ENCODE measurements at places on chromosomes 5 and 9.

- no peak for DNase-seq
These were observed 4.5 kb upstream of the EIF4EBP3 start for GRCh38 chr5:140542972-140543371.

- DNase-seq = no peak
These were observed 130.3 kb downstream of the PAX5 start for GRCh38 chr9:36903541-36904435.

DNA sequence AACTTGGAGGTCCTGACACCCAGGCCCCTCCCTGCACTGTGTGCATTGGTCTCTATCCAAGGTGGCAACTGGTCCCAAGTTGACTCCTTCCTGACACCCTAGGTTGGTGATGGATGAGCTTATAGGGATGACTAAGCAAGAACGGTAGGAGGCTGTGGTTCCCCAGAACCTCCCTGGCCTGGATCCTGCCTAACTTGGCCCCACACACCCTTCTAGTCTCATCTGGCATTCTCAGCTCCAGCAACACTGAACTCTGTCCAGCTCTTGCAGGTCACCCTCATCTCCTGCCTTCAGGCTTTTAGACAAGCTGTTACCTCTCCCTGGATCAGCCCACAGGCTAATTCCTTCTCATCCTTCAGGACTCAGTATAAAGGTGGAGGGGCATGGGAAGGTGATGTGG is 16.5 kb downstream of the AQP3 start:
- DNase-seq = no peak

GRCh38 chr9:96135753-96136290 is 166.2 kb downstream of the HSD17B3 start:
- no peak for DNase-seq

GRCh38 chr5:57338068-57338867 is 144.3 kb downstream of the ACTBL2 start:
- DNase-seq = no peak

DNA sequence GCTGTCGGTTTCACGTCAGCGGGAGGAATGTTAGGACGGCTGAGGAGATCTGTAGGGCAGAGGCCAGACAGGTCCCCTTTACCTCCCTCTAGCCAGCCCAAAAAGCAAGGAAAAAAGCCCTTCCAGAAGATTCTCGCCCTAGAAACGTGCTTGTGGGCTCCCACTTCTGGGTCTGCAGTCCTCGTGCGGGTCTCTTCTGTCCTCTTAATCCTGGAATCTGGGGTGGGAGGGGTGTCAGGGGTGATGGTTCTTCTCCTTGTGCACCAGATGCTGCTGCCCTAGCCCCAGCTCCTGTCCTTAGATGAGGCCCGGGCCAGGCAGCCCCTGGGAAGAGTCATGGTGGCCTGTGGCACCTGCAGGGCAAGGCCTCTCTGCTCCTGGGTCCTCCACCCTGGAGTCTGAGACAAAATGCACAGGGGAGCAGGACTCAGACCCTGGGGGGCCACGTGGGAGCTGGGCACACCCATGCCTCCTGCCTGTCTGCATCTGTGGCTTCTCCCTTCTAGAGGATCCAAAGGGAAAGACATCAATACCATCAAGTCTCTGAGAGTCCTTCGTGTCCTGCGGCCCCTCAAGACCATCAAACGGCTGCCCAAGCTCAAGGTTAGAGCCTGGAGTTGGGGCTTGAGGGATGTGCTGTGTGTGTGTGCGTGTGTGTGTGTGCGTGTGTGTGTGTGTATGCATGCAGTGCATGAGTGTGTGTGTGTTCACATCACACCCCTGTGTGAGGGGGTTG is 174.2 kb downstream of the CACNA1B start:
- no peak for DNase-seq

Data from mucosa of descending colon (tissue), 3 donors.